Activated T-helper 17 cell treated with anti-CD3 and anti-CD28 coated beads, Interleukin-2, amount 50 U/mL, for 72 hours (primary cell): ENCODE measurements at places on chromosomes 7 and 10. TPM values are rescaled to one million over a fixed set of nuclear protein-coding genes. Genes with fewer than 3 reads are reported as not detected.

The CCDC136 gene
- total RNA-seq = 15.4 TPM

The SHTN1 gene
- 0.13 TPM for total RNA-seq

The ZNRF2 gene
- total RNA-seq = 9.8 TPM

The SLC13A1 gene
- not detected for total RNA-seq

DNA sequence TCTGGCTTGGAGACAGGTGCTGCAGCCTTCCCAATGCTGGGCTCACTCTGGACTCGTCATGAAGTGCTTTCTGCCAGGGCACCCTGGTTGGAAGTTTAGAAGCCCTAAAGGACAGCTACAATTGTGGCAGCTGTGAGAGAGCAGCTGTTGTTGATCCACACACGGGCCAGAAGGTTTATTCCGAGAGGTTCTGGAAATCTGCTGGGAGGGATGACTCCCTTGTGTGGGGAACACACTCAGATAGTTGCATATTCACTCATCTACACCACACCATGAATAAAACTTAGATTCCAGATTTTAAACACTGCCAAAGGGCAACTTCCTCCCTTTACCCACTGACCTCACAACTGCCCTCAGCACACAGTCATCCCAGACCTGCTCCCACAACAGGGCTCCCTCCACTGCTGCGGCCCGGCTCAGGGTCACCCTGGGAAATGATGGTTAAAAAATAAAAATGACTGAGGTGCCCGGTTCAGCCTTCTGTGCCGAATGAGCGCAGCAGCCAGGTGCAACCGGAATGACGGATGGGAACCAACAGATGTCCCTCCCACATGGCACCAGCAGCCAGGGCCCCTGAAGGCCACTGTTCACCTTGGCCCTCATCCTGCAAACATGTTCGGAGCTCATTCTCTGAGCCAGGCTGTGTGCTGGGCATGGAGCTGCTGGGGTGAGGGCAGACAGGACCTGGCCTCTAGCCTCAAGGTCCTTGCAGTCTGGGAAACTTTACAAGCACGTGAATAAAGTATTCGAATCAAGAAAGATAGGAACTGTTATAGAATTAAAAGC is 40.2 kb downstream of the ASB13 start:
- peaks cover 10% of the 10 kb centered on the region for H3K4me1 ChIP-seq
- peaks cover 6% of the 10 kb centered on the region for H3K36me3 ChIP-seq
- no peak overlapping the region for H3K4me3 ChIP-seq

GRCh38 chr10:43939939-43940820 is 291.5 kb upstream of the ZNF32 start:
- ATAC-seq = no peak
- no peaks in the 10 kb centered on the region for H3K36me3 ChIP-seq
- peaks cover 11% of the 10 kb centered on the region for H3K27me3 ChIP-seq
- H3K4me3 ChIP-seq = no peak overlapping the region
- H3K4me1 ChIP-seq = no peaks in the 10 kb centered on the region

DNA sequence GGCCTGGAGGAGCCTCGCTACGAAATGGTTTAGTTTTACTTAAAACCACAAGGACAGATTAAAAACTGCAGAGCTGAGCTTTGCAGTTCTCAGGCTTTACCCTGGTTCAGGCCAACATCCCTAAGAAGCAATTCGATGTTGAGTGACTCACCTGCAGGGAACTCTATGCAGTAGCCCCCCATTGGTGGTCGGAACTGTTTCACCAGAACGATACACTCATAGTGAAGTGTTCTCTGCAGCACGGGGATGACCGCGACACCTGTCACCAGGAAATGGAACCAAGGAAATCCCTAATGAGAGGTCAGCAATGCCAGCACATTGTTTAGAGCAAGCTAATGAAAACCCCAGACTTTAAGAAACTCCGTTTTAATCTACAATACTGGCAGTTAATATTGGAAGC is 18.0 kb downstream of the NUDT5 start:
- peaks cover 88% of the 10 kb centered on the region for H3K36me3 ChIP-seq

GRCh38 chr7:41900532-41900931 is 197.6 kb upstream of the INHBA start:
- no peak overlapping the region for H3K27ac ChIP-seq
- H3K4me1 ChIP-seq = no peaks in the 10 kb centered on the region
- no peak overlapping the region for H3K4me3 ChIP-seq
- peaks cover 26% of the 10 kb centered on the region for H3K27me3 ChIP-seq
- no peak for ATAC-seq
- no peaks in the 10 kb centered on the region for H3K36me3 ChIP-seq

DNA sequence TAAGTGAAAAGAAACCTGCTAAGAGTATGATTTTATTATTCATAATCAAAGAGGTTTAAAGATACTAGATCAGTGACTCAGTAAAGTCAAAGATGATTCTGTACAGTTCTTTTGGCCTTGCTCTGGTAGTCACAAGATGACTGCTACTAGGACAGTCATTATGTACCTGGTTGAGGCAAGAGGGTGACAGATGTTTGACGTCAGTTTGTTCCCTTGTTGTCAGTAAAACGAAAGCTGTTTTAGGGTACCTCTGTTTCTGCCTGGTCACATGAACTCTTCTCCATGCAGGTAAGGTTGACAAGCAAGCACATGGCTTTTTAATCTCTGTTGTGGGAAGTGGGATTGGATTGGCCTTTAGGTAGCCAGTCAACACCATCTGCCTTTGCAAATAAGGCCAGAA is 308.0 kb downstream of the EXOC4 start:
- H3K27me3 ChIP-seq = no peaks in the 10 kb centered on the region
- ATAC-seq = peak; percentile 97
- H3K4me3 ChIP-seq = no peak overlapping the region
- H3K4me1 ChIP-seq = no peaks in the 10 kb centered on the region
- no peak overlapping the region for H3K27ac ChIP-seq

DNA sequence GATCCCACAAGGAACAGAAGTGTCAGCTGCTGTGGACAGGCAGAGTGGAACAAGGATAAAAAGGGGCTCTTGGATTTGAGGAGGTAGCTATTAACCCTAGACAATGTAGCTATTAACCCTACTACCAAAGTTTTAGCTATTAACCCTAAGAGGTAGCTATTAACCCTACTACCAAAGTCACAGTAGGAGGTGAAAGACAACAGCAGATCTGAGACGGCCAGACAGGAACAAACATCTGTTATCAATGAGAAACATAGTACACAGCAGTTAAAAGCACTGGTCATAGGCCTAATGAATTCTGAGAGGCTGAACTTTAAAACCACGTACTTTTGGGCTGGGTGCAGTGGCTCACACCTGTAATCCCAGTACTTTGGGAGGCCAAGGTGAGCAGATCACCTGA is 11.9 kb downstream of the ERCC6 start:
- no peak for ATAC-seq
- H3K4me1 ChIP-seq = peaks cover 6% of the 10 kb centered on the region
- H3K27ac ChIP-seq = no peak overlapping the region
- peaks cover 98% of the 10 kb centered on the region for H3K36me3 ChIP-seq

DNA sequence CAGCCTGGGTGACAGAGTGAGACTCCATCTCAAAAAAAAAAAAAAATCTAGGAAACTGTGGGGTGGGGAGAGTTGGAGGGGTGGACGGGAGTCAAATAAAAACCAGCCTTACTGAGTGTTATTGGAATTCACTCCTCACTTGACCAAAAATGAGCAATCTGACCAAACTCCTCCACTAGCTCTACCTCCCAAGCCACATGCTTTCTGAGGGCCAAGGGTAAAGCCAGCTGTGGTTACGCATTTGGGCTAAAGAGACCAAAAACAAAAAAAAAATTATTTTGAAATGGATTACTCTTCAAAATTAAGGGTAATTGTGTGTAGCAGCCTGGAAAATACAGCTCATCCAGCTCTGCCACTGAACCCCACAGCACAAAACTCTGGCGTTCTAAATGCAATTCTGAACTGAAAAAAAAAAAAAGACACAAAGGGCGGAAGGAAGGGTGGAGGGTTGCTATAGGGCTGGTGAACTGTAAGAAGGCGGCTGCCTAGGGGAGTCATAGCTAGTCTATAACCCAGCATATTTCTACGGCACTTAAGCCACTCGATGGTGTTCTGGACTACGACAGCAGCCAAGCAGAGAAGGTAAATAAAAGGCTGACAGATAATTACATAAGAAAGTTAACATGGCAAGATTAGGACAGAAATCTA is 7.8 kb downstream of the ELMO1 start:
- peaks cover 48% of the 10 kb centered on the region for H3K4me1 ChIP-seq
- no peaks in the 10 kb centered on the region for H3K27me3 ChIP-seq
- ATAC-seq = peak; percentile 76

DNA sequence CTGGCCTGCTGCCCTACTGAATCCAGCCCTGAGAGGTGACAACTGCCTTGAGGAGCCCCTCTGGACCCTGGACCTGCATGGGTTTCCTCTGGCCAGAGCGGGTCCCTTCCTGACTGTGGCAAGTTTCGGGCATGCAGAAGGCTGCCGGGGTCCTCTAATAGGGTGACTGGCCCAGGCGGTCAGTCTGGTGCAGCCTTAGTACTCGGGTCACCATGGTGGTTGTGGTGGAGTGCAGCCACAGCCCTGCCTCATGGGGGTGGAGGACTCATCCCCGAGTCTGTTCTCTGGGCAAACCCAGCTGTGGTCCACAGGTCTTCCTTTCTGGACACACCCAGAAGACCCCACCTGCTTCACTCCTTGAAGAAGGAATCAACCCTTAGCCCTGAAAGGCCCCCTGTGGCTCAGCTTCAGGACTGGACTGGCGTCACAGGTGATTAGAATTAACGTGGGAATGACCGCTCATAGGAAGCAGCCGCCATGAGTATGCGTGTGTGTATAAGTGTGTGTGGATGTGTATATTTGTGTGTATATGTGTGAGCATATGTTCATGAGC is 28.7 kb downstream of the RAMP3 start:
- H3K4me1 ChIP-seq = no peaks in the 10 kb centered on the region
- no peaks in the 10 kb centered on the region for H3K36me3 ChIP-seq
- peaks cover 13% of the 10 kb centered on the region for H3K27me3 ChIP-seq
- H3K4me3 ChIP-seq = no peak overlapping the region
- ATAC-seq = no peak

DNA sequence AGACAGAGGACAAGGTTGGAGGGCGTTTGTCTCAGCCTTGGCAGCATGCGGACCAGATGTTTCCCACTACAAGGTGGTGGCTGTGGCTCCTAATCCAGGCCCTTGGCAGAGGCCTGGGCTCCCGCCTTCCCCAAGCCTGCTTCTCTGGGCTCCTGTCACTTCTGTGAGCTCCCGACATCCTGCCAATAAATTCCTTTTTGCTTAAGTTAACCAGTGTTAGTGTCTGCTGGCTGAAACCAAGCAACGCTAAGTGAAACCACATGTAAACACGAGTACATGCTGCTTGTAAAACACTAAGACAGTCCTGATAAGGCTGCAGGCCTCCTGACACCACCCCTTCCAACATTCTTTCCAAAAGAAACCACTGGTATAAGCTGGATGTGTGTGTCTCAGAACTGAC is 263.6 kb upstream of the ZMIZ1 start:
- ATAC-seq = no peak
- no peak overlapping the region for H3K4me3 ChIP-seq
- no peaks in the 10 kb centered on the region for H3K36me3 ChIP-seq
- H3K4me1 ChIP-seq = no peaks in the 10 kb centered on the region
